ENCODE measurements at places on chromosomes 3 and 15. TPM values are rescaled to one million over a fixed set of nuclear protein-coding genes. Genes with fewer than 3 reads are reported as not detected.

The NMNAT3 gene
- total RNA-seq: 16.9 TPM

The ATP13A5 gene
- not detected for total RNA-seq

The FBLN2 gene
- 5.9 TPM for total RNA-seq

The FAM81A gene
- 1.0 TPM for total RNA-seq

The ISL2 gene
- 0.33 TPM for total RNA-seq

The CTXN2 gene
- not detected for total RNA-seq

The PDHB gene
- total RNA-seq: 61.3 TPM

The ANKRD28 gene
- 41.5 TPM for total RNA-seq

The P2RY13 gene
- not detected for total RNA-seq

The SPTBN5 gene
- total RNA-seq: under 0.01 TPM

The IGDCC3 gene
- total RNA-seq: not detected

The ARHGAP31 gene
- total RNA-seq: 13.6 TPM

The NR2E3 gene
- 0.13 TPM for total RNA-seq

The COMMD4 gene
- total RNA-seq: 167 TPM

The GLDN gene
- under 0.01 TPM for total RNA-seq
